ENCODE measurements at places on chromosomes 1 and 21.
A peak's percentile ranks its signal among the peaks of the same experiment; 100 is the strongest.

GRCh38 chr1:30366911-30367310 lies 356.5 kb downstream of the MATN1 start:
- DNase-seq, result no peak

DNA sequence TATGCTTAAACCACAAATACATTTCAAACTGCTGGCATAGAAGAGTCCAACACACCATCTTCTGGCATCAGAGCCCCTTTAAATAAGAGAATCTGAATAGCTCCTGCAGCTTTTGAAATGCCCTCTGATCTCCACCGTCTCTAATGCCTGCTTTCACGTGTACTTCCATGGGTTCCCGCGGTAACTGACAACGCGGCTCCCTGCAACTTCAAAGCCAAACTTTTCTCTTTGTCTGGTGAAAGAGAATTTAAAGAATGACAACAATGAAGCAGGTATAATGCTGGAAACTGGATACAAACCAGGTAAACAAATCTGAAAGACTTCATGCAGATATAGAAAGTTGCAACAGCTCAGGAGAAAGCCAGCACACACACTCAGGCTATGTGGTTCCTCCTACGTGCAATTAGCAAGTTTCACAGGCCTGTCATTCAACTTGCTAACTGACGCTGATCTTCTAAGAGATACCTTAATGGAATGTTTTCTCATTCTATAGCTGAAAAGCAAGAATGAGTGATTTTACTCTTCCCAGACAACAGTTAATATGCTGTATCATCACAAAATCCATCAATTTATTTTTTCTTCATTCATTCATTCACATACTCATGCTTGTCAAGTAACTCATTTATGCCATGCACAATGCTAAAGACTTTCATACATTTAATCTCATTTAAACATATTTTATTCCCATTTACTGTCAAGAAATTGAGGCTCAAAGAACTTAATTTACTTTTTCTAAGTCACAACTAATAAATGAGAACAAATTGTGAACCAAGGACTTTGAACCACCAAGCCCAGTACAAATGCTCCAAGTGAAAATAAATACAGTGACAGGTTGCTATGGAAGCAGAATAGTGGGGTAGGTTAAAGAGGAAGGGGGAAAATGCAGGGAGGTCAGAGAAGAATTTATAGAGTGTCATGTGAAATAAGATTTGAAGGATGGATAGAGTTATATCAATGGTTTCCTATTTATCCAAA lies 202.7 kb upstream of the SNX7 start:
- DNase-seq, result no peak

DNA sequence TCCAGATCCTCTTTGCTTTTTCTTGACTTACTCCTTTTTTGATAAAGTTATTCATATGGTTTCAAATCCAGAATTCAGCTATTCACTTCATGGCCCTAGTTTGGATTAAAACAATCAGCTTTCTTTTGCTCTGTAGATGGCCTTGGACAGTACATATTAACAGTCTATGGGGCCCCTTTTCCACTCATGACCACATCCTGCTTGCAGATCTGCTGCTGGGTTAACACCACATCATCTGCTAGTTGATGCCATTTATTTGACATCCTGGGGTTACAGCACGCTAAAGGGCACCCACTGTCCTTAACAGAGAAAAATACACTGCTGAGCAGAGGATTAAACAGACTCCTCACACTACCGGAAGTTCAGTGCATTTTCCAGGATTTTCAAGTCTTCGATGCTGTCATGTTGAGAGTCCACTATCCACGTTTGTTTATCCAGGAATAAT lies 941 bp upstream of the IFI16 start:
- no peak for DNase-seq

DNA sequence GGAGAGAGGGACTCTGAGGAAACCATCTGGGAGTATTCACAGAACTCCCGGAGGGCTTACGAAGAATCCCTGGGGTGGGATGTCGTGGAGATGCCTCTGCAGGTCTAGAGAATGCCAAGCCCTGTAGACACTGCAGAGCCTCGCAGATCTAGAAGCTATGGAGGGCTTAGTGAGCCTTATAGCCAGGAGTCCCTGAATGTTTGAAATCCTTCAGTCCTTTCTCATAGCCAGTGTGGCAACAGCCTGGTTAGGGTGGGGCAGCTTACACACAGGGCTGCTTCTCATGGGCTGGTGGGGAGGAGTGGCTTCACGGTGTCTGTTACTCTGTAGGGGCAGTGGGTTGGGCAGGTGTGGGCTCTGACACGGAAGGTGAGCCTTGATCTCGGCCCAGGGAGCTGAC lies 44.2 kb upstream of the KDM4A start:
- no peak for DNase-seq

DNA sequence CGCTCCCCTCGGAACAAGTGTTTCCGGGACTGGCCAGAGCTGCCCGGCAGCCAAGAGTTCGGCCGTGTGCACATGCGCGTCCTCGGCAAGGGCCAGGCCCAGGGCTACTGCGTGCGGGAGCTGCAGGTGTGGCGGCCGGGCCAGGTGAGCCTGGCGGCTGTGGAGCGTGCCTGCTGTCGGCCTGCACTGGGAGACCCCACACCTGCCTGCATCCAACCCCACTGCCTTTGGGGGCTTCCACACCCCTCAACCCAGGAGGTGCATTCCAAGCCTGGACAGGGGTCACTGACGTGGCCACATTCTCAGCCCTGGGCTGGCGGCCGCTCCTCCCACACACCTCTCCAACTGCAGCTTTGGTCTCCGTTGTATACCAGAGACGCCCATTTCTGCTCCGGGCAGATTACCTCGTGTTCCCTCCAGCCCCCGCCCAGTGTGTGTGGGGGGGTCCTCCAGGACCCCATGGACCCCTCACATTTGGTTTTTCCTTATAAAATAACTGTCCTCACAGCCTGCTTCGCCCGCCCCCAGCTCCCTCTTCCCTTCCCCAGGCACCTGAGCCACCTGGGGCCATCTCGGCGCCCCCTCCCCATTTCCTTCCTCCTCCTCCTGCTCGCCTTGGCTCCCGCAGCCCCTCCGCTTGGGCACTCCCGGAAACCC lies 6.1 kb downstream of the RNF223 start:
- DNase-seq, result no peak

DNA sequence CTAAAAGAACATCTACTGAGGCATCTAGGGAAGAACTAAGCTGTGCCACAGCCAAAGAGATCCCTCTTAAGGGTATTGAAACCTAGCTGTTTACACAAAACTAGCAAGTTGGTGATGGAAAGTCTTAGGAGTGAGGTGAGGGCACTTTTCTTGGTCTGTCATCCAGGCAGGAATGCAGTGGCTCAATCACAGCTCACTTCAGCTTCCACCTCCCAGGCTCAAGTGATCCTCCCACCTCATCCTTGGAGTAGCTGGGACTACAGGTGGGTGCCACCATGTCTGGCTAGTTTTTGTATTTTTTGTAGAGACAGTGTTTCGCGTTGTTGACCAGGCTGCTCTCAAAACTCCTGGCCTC lies 2.4 kb downstream of the PLEKHO1 start:
- DNase-seq, result no peak

DNA sequence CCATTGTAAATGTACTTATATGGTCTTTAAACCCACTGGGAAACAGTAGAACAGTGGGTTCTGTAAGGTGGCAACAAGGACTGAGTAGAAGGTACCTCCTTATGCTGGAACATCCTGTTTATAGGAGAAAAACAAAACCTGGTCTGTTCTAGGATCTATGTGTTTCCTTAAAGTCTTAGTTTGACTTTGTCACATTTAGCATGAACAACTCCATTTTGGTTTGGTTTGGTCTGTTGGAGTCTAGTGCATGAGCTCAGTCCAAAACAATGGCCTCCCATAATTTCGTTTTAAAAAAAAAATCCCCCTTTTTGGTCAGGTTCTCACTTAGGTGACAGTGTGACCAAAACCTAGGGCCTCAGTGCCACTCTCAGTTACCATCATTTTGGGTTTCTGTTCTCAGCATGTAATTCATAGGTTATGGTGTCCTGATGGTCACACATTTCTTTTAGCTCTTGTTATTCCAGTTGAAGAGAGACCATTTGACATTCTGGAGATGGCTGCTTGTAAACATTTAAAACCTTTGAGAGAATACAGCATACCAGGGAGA lies 66.4 kb upstream of the IL12RB2 start:
- DNase-seq, result no peak

DNA sequence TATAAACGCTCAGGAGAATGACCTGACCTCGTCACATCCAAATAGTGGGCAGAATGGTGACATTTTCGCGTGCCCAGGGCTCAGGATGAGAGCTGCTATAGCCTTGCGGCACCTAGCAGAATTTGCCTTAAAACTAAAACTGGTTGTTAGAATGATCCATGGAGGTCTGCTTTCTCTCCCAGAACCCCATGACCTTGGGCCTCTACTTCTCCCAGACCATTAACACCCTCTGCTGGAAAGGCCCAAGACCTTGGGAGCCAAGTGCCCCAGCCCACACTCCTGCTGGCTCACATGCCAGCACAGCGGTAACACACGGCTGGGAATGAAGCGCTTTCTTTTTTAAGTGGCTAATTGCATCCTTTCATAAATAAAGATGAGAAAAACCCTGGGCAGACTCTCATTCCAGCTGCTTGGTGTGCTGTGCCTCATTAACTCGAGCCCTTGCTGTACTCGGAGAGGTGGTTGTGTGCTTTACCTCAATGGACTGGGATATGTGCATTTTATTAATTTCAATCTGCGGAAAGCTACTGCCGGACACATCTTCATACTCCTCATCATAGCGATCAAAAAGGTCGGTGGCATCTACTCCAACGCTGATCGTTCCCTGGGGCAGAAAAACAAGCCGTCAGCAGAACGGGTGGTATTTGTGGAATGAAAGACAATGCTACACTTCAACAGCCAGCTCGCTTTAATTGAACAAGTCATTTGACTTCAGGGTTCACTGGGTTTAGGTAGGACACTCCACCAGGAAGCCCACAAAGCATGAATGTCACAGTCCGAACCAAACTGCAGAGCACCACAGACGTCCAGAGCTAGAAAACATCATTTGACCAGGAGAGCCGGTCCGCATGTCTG lies 29.0 kb downstream of the THAP3 start:
- no peak for DNase-seq

- DNase-seq, result no peak
Observed at GRCh38 chr1:9182784-9183257, 51.8 kb upstream of the H6PD start.

GRCh38 chr1:151145304-151146071 lies 943 bp downstream of the SEMA6C start:
- DNase-seq, result peak; percentile 16

DNA sequence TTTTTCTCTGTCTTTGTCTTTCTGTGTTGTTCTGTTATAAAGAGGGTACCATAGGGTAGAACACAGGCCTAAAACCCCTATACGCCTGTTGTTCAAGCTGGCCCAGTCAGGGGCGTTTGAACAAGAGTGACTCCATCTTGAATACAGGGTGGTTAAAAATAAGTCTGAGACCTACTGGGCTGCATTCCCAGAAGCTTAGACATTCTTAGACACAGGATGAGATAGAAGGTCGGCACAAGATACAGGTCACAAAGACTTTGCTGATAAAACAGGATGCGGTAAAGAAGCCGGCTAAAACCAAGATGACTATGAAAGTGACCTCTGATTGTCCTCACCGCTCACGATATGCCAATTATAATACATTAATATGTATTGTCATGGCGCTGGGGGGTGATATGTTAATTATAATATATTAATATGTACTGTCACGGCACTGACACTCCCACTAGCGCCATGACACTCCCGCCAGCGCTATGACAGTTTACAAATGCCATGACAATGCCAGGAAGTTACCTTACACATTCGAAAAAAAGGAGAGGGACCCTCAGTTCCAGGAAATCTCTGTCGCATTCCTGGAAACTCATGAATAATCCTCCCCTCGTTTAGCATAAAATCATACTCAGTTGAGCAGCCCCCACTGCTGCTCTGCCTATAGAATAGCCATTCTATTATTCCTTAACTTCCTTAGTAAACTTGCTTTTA lies 58.5 kb upstream of the KLHDC7A start:
- no peak for DNase-seq

GRCh38 chr1:8765198-8765597 lies 52.2 kb downstream of the RERE start:
- no peak for DNase-seq

DNA sequence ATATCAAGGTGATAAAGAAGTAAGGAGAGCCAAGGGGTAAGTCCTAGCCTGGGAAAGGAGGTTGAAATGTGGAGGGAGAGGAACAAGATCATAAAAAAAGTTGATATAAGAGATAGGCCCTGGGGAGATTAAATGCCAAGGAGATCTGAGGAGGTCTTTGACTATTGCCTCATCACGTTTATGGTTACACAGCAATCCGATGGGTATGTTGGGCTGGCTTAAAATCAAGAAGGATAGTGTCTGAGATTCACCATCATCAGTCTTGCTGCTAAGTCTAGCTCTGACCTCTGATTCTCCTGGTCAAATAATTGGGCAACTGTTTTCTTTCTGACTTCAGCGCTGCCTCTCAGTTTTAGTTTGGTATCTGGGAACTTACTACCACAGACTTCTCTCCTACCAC lies 416.3 kb downstream of the GPATCH2 start:
- DNase-seq, result no peak

GRCh38 chr1:16011936-16012589 lies 5.8 kb downstream of the HSPB7 start:
- DNase-seq, result no peak

- no peak for DNase-seq
Observed at GRCh38 chr1:65793359-65793732, 651 bp downstream of the PDE4B start.

DNA sequence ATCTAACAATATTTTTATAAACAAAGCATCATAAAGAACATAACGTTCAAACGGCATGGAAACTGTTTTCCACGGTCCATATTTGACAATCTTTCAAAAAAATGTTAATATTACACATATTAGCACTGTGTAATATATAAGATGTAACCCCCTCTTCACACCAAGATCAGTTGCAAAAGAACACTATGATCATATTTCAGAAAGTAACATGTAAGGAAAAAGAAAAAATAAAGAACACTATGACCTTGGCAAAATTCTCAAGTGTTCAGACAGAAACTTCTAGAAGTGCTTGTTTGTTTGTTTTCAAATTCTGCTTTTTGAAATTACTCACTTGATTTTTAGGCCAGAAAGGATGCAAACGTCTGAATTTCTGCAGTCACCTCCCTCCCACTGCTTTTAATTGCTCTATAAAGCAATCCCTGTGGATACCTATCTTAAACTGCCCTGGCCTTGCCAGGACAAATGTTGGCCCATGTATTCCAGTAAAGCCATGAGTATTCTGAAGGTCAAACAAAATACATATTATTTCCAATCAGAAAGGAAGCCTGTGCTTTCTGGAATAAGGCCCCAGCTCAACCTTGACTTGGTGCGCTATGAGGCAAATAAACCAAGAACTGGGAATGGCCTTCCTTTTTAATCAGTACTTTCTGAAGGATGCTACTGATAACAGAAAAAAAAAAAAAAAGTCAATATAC lies 68.6 kb downstream of the TGFBR3 start:
- no peak for DNase-seq
